NCI-H69 (cell line): ENCODE measurements at places on chromosomes 7 and 10.

- no peak for DNase-seq
Observed at GRCh38 chr7:148461392-148462179, 129.0 kb upstream of the C7orf33 start.

DNA sequence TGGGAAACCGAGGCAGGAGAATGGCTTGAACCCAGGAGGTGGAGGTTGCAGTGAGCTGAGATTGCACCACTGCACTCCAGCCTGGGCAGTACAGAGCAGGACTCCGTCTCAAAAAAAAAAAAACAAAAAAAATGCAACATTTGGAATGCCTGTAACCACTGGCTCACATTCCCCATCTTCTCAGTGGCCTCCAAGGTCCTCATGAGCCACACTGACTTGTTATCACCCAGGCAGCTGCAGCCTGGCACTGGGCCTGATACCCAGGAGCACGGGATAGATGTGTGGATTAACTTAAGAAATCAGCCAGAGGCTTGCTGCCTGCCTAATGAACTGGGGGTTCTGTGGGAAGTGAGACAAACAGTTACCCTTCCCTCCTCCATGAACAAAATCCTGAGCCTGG lies 23.0 kb downstream of the JCAD start:
- no peak for DNase-seq

DNA sequence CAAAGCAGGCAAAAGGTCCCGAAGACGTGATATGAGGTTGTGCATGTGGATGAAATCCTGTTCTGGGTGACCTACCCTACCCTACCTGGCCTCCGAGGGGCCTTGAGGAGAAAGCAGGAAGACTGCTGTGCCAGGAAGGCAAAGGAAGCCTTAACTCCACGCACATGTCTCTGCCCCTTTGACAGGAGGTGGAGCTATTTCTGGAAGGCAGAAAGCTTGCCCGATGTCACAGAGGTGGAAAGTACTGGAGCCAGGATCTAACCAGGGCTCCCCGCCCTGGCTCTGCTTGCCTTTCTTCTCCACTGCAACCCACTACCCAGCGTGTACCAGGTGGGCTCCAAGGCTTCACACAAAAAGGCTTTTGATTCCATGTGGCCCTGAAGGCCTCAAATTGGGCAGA lies 66.4 kb upstream of the DDC start:
- DNase-seq: no peak

DNA sequence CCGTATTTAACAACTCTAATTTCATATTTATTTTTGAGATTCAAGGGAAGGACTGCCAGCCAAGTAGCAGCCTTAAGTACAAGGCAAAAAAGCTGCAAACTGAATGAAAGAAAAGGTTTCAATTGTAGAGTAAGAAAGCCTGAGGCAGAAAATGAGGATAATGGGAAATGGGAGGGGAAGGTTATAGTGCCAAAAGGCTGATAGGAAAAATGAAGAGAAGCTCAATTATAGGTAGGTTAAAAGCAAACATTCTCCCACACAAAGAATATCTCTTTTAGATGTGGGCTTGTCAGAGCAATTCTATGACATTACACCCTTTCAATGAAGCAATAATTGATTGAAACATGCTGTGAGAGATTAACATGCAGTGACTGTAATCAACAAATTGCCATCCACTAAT lies 175.3 kb downstream of the RAPGEF5 start:
- peak; percentile 96 for DNase-seq

DNA sequence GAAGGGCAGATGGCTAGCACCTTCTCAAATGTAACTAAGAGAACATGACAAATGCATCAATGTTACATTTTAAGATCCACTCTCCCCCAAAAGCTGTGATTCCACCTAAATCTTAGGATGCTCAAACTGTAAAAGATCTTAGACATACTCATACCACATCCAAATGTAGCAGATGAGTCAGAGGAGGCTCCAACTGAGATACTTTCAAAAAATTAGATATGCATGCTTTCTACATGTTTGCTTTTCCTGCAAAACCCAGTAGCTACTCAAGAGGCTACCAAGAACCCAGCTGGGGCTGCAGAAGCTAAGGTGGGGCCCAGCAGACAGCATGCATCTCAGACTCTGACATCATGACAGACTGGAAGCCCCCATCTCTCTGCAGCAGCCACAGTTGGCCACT lies 31.4 kb upstream of the FRMD4A start:
- DNase-seq: no peak
